Kidney glomerular epithelial cell (primary cell): ENCODE measurements at places on chromosomes 4 and X.
A peak's percentile ranks its signal among the peaks of the same experiment; 100 is the strongest.

DNA sequence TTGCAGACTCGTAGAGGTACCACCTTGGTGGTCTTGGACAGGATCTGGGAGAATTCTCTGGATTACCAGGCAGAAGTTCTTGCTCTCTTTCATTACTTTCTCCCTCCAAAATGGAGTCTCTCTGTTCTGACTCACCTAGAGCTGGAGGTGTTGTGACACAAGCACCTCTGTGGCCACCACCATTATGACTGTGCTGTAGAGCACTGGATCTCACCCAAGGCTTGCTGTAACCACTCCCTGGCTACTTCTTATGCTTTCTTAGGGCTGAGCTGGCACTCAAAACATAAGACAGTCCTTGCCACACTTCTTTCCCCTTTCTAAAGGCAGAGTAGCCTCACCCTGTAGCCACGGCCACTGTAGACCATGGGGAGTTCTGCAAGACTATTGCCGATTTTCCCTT, 296.6 kb upstream of the DIPK2B start:
- DNase-seq: no peak

DNA sequence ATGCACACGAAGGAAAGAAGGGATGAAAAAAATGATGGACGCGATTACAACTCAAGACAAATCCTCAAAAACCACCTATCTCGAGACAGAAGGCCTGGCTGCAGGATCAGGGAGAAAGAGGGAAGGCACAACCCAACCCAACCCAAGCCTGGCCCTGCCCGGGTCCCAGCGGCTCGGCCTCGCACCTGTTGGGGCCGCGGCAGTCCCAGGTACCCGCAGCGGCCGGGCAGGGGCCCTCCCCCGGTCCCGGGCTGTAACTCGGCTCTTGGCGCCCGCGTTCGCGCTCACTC, 464 bp downstream of the RASGEF1B start:
- no peak for DNase-seq

GRCh38 chrX:21479695-21480270, 105.6 kb downstream of the CNKSR2 start:
- peak; percentile 21 for DNase-seq

GRCh38 chrX:45842926-45843315, 642.2 kb upstream of the DIPK2B start:
- DNase-seq: no peak

GRCh38 chr4:40750461-40751258, 905 bp downstream of the NSUN7 start:
- DNase-seq: peak; percentile 27

- DNase-seq: no peak
Measured at GRCh38 chr4:110702326-110702725, 79.4 kb upstream of the PITX2 start.

DNA sequence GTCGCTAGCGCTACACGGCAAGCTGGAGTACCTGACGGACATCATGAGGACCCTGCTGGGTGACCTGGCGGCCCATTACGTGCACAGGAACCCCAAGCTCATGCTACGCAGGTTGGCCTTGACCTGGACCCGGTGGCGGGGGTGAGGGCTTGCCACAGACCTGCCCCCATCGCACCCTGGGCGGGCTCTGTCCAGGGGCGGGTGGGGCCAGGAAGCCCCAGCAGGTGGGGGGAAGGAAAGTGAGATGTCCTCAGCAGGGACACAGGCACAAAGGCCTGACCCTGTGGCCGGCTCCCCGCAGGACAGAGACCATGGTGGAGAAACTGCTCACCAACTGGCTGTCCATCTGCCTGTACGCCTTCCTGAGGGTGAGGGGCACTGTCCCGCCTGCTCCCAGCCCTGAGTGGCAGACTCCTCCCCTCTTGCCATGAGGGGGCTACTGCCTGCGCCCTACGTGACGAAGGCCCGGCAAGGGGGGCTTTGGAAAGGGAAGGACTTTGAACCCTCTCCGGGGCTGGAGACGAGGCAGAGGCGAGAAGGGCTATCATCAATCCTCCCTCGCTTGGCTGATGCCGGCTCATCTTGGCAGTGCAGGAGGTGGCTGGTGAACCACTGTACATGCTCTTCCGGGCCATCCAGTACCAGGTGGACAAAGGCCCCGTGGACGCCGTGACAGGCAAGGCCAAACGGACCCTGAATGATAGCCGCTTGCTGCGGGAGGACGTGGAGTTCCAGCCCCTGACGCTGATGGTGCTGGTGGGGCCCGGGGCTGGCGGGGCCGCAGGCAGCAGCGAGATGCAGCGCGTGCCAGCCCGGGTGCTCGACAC, 5.3 kb upstream of the SRPK3 start:
- no peak for DNase-seq

DNA sequence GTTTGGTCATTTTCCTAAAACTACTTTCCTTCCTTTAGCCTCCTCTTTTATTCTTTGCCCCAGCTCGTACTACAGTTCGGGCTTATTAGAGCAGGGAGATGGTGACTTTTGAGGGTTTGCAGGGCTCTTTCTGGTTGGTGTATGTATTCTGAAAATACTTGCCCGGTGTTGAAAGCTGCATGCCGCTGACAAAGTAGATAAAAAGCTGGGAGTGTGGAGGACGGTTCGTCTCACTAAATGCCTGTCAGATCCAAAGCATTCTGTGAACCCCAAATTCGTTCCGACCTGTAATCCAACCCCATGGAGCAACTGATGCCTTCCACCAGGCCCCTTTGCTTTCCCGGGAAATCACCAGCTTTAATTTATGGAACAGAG, 19.2 kb downstream of the TRIM2 start:
- no peak for DNase-seq

DNA sequence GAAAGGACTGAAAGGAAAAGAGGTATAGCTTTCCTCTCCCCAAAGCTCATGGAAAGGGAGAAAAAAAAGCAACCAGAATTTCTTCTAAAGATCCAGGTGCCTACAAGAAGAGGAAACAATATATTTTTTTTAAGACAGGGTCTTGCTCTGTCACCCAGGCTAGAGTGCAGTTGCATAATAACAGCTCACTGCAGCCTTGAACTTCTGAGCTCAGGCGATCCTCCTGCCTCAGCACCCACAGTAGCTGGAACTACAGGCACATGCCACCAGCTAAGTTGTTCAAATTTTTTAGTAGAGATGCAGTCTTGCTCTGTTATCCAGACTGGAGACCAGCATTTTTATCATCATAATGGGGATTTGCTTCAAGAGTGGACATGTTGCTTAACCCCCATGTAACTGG, 30.5 kb upstream of the BBS12 start:
- DNase-seq: no peak

DNA sequence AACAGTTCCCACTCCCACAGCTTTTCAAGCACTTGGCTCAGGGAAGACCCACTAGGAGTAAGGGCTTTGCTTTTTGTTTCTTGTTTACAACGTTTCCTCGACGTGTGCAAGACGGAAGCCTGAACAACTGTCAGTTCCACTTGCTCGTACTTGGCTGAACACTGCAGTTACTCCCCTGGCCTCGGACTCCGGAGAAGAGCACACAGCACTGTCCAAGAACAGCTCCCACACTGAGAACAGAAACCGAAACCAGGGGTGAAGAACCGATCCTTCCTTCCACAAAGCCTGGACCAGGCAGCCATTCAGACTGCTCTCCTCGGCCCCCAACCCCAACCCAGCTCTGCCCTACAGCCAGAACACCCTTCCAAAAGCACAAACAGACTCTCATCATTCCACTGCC, 25.5 kb downstream of the IRF2 start:
- peak; percentile 71 for DNase-seq

GRCh38 chr4:140122891-140123290, 31.1 kb downstream of the MAML3 start:
- no peak for DNase-seq

- no peak for DNase-seq
Measured at GRCh38 chr4:101259876-101260275, 87.5 kb downstream of the PPP3CA start.

DNA sequence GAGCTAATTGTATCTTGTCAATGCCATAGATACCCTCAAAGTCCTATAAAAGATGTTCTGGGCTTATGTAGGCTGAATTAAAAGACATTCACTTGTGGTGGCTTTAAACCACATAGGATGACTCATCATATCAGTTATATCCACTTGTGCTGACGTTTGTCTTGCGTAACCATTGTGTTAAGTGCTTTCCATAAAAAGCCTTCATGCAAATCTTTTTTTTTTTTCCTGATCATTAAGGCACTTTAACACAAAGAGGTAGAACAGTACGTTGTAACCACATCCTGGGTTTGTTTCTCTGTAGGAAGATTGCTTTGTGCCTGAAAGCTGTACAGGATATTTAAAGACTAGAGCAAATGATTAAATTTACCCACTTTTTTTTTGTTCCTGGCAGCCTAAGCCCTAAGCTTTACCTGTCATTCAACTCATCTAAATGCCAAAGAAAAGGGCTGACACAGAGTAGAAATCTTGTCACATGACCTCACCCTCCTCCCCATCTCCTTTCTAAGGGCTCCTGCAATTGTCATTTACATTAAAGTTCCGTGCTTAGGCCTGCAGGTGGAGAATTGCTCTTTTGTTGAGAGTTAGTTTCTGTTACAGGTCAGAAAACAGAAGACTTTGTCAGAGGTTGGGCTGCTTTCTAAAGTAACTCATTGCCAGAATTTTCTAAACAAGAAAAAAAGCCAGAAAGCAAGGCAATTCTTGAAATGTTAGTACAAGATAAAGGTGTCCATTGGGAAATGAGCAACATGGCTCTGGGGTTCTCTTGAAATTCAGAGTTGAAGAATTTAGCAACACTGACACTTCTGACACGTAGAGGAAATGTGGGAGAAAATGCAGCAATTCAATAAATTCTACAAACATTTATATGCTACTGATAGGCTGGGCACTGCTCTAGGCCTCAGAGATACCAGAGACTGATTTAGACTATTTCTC, 555.6 kb downstream of the PPARGC1A start:
- peak; percentile 76 for DNase-seq

DNA sequence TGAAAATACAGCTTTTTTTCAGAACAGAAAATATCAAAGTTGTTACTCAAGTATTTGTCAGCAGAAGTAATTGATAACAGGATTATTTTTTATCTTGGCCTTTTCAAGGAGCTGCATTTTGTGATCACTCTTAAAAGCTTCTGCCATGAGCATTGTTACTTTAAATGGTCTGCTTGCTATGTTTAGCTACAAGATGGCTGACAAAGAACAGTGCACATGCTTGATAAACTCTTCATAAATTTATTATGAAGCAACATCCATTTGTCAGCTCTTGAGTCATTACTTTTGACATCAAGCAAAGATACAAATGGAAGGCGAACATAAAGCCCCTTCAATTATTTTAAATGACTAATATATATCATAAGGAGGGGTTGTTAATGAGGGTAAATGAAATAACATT, 205.4 kb upstream of the RPS6KA3 start:
- DNase-seq: no peak

DNA sequence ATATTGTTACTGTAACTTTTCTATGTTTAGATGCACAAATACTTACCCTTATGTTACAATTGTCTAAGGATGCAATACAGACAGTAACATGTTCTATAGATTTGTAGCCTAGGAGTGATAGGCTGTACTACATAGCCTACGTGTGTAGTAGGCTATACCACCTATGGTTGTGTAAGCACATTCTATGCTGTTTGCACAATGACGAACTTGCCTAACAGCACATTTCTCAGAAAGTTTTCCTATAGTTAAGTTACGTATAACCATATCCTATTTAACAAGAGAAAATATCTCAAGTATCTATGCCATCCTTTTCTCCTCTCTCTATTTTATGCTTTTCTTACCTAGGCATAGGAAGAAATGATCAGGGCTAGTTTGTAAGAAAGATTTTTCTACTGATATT, 710.8 kb upstream of the HTR2C start:
- DNase-seq: no peak

DNA sequence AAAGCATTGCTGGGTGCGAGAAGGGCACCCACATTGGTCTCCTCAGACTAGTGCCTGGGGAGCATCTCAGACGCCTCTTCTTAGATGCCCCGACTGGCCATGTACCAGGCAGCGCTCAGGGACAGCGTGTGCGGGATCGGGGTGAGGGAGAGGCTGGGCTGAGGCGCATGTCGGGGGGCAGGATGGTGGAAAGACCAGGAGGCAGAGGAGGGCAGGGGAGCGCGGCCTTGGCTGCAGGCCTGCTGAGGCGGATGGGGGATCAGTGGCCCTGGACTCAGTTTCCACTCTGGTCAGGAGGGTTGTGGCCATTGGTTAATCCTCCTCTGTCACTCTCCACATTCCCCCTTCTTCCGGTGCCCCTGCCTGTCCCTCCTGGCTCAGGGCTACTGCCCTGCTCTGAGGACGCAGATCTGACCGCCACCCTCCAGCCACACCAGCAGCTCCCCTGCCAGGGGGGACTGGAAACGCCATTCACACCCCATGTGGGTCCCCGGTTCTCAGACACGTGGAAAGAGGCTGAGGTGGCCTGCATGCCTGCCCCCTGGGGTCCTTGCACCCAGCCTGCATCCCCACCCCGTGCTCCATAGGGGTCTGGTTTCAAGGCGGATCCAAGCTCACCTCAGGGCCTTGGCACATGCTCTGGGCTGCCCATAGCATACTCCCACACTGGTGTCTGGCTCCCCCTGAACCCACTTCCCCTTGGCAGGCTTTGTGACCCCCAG, 105.9 kb downstream of the CPZ start:
- DNase-seq: no peak

DNA sequence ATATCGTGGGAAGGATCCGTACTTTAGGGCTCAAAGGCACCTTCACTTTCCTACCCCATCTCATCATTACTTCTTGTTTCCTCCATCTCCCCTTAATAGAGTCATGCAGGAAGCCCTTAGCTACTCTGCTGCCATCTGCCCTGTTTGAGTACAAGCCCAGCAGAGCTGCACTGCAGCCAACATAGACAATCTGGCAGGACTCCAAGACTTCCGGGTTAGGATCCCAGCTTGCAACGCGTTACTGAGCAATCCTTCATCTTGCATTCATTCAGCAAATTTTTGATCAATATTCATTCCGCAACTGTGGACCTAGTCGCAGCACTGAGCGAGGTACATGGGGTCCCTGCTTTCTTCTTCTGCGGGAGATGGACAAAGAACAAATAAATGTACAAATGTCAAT, 344.9 kb downstream of the BCOR start:
- DNase-seq: no peak

DNA sequence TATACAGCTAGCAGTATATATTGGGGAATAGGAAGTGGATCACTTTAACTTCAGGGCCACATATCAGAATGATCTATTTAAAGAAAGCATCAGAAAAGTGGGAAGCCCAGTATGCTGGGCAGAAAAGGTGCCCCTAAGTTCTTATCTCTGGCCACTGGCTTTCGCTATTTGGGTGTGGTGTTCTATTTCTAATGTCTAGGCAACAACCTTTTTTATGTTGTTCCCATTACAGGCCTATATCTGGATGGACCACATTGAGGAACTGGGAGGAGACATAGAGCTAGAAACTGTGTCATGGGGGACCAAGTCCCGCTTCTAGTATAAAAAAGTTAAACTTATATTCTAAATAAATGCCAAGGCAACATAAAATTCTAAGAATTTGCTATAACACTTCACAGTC, 935.6 kb downstream of the PDHA2 start:
- DNase-seq: no peak

DNA sequence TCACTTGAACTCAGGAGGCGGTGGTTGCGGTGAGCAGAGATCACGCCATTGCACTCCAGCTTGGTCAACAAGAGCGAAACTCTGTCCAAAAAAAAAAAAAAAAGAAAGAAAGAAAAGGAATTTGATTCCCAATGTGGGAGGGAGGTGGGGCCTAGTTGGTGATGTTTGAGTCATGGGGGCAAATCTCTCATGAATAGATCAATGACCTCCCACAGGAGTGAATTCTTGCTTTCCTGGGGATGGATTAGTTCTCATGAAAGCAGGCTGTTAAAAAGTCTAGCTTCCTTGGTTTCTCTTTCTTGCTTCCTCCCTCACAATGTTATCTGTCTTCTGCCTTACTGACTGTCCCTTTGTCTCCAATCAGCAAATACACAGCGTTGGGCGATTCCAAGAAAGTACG, 419.5 kb upstream of the RPS6KA3 start:
- no peak for DNase-seq
